Fibroblast of skin of left biceps (primary cell): ENCODE measurements at places on chromosomes 12 and 14.
A peak's percentile ranks its signal among the peaks of the same experiment; 100 is the strongest.

- no peak for DNase-seq
These were observed 49.4 kb downstream of the LRRC9 start for GRCh38 chr14:59969319-59969718.

DNA sequence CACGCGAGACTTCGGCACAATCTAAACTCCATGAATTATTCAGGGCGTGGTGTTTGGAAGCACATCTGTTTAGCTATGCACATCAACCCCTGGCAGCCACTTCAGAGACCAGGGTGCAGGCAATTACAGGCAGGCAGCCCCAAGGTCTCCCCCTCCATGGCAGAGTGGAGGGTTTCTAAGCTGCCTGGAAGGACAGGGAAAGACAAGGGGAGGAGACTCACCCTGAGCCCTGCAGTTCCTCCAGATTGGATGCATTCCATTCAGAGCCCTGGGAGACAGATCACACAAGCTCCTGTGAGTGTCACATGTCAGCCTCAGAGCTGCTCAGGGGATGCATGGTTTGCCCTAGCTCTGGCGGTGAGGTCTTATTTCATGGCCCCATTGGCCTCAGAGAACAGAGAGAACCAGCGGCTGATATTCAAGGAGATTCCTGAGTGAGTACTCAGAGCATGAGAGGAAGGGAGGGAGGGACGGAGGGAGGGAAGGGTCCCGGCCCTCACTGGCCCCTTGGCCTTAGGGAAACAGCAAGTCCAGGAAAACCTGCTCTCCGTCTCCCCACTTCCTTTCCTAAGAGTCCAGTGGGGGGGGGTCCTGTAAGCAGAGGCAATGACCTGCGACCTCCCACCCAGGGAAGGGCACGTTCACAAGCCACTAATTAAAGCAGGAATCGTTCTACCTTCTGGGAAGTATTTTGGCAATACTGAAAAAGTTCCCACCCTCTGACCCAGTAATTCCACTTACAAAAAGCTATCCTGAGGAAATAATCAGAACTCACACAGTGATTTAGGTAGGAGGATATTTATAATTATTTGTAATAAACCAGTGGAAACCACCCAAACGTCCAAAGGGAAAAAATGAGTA is 55.1 kb downstream of the SSH1 start:
- DNase-seq, result peak; percentile 52

DNA sequence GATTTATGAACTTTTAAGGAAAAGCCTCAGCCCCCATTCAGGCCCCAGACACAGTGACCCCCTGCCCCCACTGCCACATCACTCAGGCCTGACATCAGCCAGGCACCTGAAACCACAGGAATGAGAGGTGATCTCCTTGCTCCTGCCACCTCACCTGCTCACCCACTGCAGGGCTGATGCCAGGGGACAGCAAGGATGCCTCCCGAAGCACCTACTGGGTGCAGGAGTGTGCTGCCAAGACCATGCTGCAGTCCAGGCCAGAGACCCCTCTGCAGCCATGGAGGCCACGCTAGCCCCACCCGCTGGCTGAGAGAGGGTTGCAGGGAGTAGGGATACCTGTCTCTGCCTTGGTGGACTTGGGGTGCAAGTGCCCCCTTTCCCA is 18.6 kb upstream of the KRT7 start:
- no peak for DNase-seq

- no peak for DNase-seq
These were observed 88.0 kb downstream of the KIF21A start for GRCh38 chr12:39354955-39355354.

DNA sequence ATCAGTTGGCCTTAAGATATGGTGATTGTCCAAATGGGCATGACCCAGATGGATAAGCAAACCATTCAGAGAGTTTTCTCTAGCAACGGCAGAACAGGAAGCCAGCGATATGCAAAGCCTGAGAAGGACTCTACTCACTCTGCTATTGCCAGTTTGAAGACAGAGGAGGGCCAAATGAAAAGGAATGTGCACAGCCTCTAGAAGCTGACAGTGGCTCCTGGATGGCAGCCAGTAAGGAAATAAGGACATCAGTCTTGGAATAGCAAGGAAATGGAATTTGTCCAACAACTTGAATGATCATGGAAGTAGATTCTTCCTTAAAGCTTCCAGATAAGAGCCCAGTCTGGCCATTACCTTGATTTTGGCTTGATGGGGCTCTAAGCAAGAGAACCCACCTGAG is 60.0 kb downstream of the TMTC2 start:
- DNase-seq, result no peak

- peak; percentile 33 for DNase-seq
These were observed 2.2 kb downstream of the OASL start for GRCh38 chr12:121036810-121037326.

GRCh38 chr12:57040750-57041149 is 9.2 kb downstream of the MYO1A start:
- DNase-seq, result no peak

DNA sequence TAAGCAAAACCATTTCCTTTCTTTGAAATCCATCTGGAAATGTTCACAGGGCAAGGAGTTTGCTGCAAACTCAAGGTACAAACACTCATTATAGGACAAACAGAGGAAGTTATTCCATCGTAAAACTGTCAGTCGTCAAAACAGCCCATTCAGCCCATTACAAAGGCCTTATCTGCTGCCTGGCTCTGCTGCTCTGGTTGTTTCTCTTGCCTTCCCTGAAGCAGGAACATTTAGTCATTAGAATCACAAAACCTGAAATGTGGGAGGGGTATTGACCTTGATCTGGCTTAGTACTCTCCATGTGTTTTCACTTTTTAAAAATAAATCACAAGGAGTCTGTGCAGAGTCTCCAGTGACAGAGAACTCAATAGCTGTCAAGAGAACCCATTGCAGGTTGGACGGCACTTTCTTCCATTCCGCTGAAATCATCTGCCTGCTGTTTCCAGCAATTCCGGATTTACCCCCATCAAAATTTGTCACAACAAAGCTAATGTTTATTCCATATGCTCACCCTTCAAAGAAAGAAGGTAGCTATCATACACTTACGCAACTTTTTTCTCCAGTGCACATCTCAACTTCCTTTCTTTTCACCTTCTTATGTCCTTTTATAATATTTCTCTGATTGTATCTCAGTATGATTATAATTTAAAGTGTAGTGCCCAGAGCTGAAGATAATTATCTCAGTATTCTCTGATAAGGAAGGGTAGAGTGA is 24.6 kb upstream of the ITPR2 start:
- DNase-seq, result no peak

DNA sequence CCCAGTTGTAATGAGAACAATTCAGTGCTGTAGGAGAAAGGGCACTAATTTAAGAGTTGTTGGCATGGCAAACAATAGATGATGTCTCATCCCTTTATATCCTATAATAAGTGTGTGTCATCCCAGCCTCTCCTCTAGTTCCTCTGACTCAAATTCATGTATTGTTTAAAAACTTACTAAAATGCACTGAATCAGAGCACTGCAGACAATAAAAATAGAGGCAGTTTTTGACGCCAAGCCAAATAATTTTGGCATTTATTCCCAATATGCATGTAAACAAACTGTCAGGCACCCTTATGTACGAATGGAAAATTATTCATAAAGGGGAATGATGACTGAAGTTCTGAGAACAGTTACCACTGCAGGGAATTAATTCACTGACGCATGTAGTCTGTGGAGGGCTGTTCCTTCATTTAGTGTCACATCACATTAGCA is 57.9 kb upstream of the TMX1 start:
- DNase-seq, result no peak

GRCh38 chr14:94174604-94175010 is 485 bp downstream of the PPP4R4 start:
- DNase-seq, result no peak

GRCh38 chr12:24467226-24467625 is 481.7 kb downstream of the BCAT1 start:
- DNase-seq, result no peak

DNA sequence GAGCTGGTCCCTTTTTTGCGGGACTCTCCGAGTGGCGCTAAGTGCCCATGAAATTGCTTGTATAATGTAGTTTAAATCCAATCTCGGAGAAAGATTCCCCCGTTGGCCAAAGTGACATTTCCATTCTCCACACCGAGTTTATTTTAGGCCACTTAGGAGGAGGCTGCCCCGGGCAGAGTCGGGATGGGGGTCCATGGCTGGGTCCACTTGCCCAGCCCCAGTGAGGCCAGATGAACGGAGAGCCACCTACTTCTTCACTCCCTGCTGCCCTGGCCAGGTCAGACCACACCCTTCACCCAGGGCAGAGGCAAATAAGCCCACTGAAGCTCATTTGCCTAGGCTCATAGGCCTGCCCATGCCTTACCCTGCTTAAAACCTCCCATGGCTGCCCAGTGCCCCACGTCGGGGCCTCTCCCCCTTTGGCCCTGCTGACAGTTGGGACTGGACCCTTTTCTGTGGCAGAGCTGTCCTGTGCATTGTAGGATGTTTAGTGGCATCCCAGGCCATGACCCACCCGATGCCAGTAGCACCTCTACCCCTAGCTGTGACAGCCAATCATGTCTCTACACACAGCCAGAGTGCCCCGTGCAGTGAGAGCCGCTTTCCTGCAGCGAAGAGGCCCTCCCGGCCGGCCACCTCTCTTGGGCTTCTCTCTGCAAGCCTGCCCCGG is 51.3 kb downstream of the FAM222A start:
- DNase-seq, result no peak

- DNase-seq, result no peak
These were observed 179.4 kb upstream of the PRMT8 start for GRCh38 chr12:3311491-3312103.

DNA sequence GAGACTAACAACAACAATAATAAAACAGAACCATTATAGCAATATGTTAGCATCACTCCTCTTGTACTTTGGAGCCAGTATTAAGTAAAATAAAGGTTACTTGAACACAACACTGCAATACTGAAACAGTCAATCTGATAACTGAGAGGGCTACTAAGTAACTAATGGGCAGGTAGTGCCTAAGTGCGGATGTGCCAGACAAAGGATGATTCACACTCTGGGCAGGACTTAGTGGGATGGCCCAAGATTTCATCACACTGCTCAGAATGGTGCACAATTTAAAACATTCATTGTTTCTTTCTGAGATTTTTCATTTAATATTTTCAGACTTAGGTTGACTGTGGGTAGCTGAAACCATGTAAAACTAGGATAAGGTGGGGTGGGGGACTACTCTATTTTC is 131.9 kb upstream of the CAND1 start:
- no peak for DNase-seq

GRCh38 chr14:95507701-95508103 is 8.7 kb downstream of the SYNE3 start:
- no peak for DNase-seq

- DNase-seq, result no peak
These were observed 108.8 kb downstream of the PTPN11 start for GRCh38 chr12:112527501-112527900.

- no peak for DNase-seq
These were observed 18.4 kb downstream of the PIGH start for GRCh38 chr14:67581643-67582042.

DNA sequence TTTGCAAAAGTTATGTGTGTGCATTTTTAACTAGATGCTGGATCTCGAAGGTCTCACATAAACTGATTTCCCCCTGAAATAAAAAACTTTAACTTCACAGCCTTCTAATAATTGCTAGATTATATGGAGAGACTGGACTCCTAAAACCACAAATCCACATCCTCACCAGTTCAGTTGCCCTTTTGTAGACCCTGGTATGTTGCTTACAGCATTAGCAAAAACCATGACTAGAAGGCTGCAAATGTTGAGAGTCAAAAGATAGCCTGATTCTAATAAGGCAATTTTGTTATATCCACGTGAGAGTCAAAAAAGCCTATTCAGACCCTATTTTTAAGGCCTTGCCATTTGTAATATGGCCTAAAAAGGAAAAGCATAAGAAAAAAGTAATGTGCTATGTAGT is 37.4 kb downstream of the RASSF8 start:
- DNase-seq, result no peak
